ENCODE measurements at places on chromosomes 1 and 21. TPM values are rescaled to one million over a fixed set of nuclear protein-coding genes. Genes with fewer than 3 reads are reported as not detected.

The NT5C1A gene
- total RNA-seq, result not detected

DNA sequence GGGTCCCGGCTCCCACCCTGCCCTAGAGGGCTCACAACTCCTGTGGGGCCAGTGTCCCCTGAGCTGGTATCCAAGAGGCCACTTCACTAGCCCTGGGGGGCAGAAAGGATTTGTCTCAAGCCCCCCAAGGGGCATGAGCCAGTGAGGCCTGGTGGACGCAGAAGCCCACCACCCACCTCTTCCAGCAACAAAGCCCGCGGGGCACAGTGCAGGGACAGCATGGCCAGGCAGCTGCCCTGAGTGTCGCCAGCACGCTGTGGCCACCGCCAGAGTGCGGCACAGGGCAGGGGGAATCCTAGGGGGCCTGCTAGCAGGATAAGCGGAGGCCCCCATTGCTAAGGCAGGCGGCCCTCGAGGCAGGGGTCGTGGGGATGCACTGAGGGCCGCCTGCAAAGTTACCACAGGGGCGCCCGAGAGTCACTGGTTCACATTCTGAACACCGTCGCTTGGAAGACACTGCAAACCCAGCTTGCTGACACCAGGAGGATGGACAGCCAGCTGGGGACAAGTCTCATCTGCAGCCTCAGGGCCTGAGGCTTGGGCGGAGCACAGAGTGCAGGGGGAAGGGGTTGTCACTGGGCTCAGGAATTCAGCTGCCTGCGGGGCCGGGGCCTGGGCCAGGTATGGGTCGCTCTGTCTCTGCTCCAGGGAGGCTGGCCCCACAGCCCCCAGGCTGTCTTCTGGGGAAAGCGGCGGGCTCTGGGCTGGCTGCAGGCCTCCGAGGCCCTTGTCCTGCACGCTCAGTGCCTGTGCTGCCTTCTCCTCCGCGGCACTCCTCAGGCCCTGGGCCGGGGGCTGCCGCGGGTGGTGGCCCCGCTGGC is 26.8 kb downstream of the SLC19A1 start:
- H3K27ac ChIP-seq, result no peak overlapping the region
- DNase-seq, result no peak
- peaks cover 24% of the 10 kb centered on the region for H3K4me1 ChIP-seq

The CYP4A22 gene
- not detected for total RNA-seq

The C1orf167 gene
- total RNA-seq, result not detected

GRCh38 chr1:38029685-38030511 is 16.7 kb downstream of the POU3F1 start:
- H3K36me3 ChIP-seq, result peaks cover 16% of the 10 kb centered on the region
- H3K27me3 ChIP-seq, result no peaks in the 10 kb centered on the region
- H3K27ac ChIP-seq, result no peak overlapping the region
- peak; percentile 64 for DNase-seq

The KRTAP20-1 gene
- total RNA-seq, result not detected

DNA sequence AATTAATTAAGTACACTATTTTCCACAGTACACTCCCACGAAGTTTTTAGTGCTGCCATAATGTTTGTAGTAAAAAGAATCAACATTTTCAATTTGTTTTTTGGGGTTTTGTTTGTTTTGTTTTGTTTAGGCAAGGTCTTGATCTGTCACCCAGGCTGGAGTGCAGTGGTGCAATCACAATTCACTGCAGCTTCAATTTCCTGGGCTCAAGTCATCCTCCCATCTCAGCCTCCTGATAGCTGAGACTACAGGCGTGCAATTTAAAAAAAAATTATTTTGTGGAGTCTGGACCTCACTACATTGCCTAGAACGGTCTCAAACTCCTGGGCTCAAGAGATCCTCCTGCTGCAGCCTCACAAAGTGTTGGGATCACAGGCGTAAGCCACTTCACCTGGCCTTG is 11.4 kb downstream of the GLUL start:
- H3K4me1 ChIP-seq, result no peaks in the 10 kb centered on the region
- H3K36me3 ChIP-seq, result peaks cover 23% of the 10 kb centered on the region
- DNase-seq, result no peak
- H3K27ac ChIP-seq, result no peak overlapping the region

The C4BPB gene
- total RNA-seq, result not detected

GRCh38 chr1:172219966-172220365 is 200.5 kb upstream of the C1orf105 start:
- DNase-seq, result no peak
- no peaks in the 10 kb centered on the region for H3K4me1 ChIP-seq
- no peak overlapping the region for H3K27ac ChIP-seq
- no peak overlapping the region for H3K4me3 ChIP-seq
- H3K36me3 ChIP-seq, result no peaks in the 10 kb centered on the region

The ARHGEF16 gene
- not detected for total RNA-seq

DNA sequence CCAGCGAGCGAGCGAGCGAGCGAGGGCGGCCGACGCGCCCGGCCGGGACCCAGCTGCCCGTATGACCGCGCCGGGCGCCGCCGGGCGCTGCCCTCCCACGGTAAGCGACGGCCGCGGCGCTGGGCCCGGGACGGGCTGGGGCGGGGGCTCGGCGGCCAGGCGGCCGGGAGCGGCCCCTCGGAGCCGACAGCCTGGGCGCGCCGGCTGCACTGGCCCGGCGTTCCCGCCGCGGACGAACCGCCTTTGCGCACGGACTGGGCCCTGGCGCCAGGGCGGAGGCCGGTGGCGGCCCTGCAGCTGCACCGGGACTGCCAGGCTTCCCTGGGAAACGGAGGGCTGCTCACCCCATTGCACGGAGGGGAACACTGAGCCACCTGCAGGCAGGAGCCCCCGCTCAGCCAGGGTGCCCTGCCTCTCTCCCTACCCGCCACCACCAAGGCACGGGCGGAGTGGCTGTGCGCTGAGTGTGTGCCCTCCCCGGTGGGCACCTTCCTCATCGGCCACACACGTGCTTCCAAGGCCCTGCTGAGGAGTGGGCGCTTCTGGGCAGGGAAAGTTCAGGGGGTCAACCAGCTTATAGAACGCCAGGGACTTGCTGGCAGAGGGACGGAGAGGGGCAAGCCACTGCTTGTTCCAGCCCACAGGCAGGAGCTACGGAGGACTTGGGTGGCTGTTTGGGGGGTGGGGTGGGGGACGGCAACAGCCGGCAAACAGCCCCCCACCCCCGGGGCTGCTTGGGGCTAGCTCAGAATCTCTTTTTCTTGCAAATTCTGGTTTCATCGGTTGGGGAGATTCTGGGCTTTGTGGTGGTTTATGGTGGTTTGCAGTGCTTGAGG is 532 bp downstream of the CSF1 start:
- peaks cover 14% of the 10 kb centered on the region for H3K27me3 ChIP-seq
- H3K4me3 ChIP-seq, result peak overlapping the region; percentile 46
- no peaks in the 10 kb centered on the region for H3K36me3 ChIP-seq
- no peak overlapping the region for H3K27ac ChIP-seq
- DNase-seq, result no peak

The GUCA2B gene
- total RNA-seq, result not detected

- H3K27me3 ChIP-seq, result no peaks in the 10 kb centered on the region
- peaks cover 33% of the 10 kb centered on the region for H3K4me1 ChIP-seq
- H3K36me3 ChIP-seq, result no peaks in the 10 kb centered on the region
- peak; percentile 19 for DNase-seq
- H3K27ac ChIP-seq, result peak overlapping the region; percentile 14
These were observed 43.5 kb upstream of the JAK1 start for GRCh38 chr1:65009724-65010420.

DNA sequence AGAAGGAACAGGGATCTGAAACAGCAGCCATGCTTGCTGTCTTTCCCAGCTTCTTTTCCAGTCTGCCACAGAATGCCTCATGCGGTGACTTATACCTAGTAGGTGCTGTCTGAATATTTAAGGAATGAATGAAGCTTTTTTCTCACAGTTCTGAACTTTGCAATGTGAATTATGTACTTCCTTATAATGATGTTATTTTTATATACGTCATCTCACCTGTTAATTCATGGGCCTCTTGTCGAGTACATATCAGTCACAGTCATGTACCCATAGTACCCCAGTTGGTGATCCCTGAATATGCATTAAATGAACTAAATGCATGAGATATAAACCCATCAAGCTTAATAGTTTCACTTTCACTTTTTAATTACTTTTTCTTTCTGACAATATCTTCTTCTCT is 132.7 kb downstream of the NTNG1 start:
- H3K4me3 ChIP-seq, result no peak overlapping the region
- no peaks in the 10 kb centered on the region for H3K4me1 ChIP-seq
- no peak overlapping the region for H3K27ac ChIP-seq
- H3K36me3 ChIP-seq, result no peaks in the 10 kb centered on the region
- H3K27me3 ChIP-seq, result no peaks in the 10 kb centered on the region

- no peaks in the 10 kb centered on the region for H3K27me3 ChIP-seq
- no peak overlapping the region for H3K27ac ChIP-seq
- no peak overlapping the region for H3K4me3 ChIP-seq
- H3K4me1 ChIP-seq, result no peaks in the 10 kb centered on the region
- no peak for DNase-seq
These were observed 35.8 kb downstream of the ELF3 start for GRCh38 chr1:202046227-202046626.

The TEX35 gene
- not detected for total RNA-seq

The ELF3 gene
- 3.0 TPM for total RNA-seq

- peak; percentile 6 for DNase-seq
- no peak overlapping the region for H3K27ac ChIP-seq
- peaks cover 4% of the 10 kb centered on the region for H3K4me1 ChIP-seq
- no peak overlapping the region for H3K4me3 ChIP-seq
- no peaks in the 10 kb centered on the region for H3K27me3 ChIP-seq
- H3K36me3 ChIP-seq, result no peaks in the 10 kb centered on the region
These were observed 3.5 kb upstream of the UTS2 start for GRCh38 chr1:7856345-7856744.

GRCh38 chr1:180953291-180954004 is 40.8 kb downstream of the KIAA1614 start:
- peaks cover 15% of the 10 kb centered on the region for H3K4me1 ChIP-seq
- no peaks in the 10 kb centered on the region for H3K36me3 ChIP-seq
- H3K4me3 ChIP-seq, result peak overlapping the region; percentile 39
- H3K27me3 ChIP-seq, result no peaks in the 10 kb centered on the region

The ERG gene
- total RNA-seq, result 0.36 TPM

The CASQ1 gene
- not detected for total RNA-seq

- no peak overlapping the region for H3K27ac ChIP-seq
- DNase-seq, result no peak
- no peaks in the 10 kb centered on the region for H3K36me3 ChIP-seq
- H3K27me3 ChIP-seq, result no peaks in the 10 kb centered on the region
- no peaks in the 10 kb centered on the region for H3K4me1 ChIP-seq
- H3K4me3 ChIP-seq, result no peak overlapping the region
These were observed 69.0 kb upstream of the SPAG17 start for GRCh38 chr1:118254001-118254400.

DNA sequence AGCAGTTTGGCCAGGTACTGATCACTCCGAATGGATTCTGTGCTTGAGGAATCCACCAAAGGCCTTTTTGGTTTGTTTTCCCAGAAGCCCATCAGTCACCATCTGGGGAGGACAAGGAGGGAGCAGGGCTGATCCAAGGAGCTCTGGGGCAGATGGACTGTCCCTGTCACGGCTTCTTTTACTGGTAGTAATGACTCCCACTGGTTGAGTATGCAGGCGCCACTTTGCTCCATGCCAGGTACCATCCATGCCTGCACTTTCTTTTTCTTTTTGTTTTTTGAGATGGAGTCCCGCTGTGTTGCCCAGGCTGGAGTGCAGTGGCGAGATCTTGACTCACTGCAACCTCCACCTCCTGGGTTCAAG is 101.7 kb downstream of the UBIAD1 start:
- no peaks in the 10 kb centered on the region for H3K27me3 ChIP-seq
- H3K36me3 ChIP-seq, result no peaks in the 10 kb centered on the region
- no peak overlapping the region for H3K27ac ChIP-seq
- DNase-seq, result no peak
- no peak overlapping the region for H3K4me3 ChIP-seq
- H3K4me1 ChIP-seq, result peaks cover 10% of the 10 kb centered on the region

GRCh38 chr1:38452246-38452645 is 405.7 kb upstream of the POU3F1 start:
- no peaks in the 10 kb centered on the region for H3K36me3 ChIP-seq
- no peaks in the 10 kb centered on the region for H3K4me1 ChIP-seq
- no peak overlapping the region for H3K4me3 ChIP-seq
- no peak overlapping the region for H3K27ac ChIP-seq
- DNase-seq, result no peak
- no peaks in the 10 kb centered on the region for H3K27me3 ChIP-seq

- DNase-seq, result no peak
- H3K4me1 ChIP-seq, result no peaks in the 10 kb centered on the region
- no peaks in the 10 kb centered on the region for H3K36me3 ChIP-seq
- no peaks in the 10 kb centered on the region for H3K27me3 ChIP-seq
These were observed 28.5 kb upstream of the PRELP start for GRCh38 chr1:203447151-203447550.

The PRMT2 gene
- 199 TPM for total RNA-seq

All from natural killer cell (primary cell).